ENCODE measurements at places on chromosomes 5 and 9.
A peak's percentile ranks its signal among the peaks of the same experiment; 100 is the strongest.

DNA sequence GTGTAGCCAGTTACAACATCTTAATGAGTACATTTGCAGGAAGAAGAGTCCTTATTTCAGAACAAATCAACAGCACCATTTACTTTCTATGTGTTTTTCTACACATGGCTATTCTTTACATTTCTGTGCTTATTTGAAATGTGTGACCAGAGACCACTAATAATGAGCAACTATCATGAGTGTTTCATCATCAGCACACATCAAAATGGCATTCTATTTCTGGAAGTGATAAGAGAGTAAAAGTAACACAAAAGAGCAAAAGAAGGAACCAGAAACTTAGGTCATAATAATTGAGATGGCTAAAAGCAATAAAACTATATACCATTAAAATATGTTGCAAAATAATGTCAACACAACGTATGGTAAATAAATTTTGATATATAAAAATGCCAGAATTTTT is 159.7 kb downstream of the PBX3 start:
- DNase-seq: no peak

DNA sequence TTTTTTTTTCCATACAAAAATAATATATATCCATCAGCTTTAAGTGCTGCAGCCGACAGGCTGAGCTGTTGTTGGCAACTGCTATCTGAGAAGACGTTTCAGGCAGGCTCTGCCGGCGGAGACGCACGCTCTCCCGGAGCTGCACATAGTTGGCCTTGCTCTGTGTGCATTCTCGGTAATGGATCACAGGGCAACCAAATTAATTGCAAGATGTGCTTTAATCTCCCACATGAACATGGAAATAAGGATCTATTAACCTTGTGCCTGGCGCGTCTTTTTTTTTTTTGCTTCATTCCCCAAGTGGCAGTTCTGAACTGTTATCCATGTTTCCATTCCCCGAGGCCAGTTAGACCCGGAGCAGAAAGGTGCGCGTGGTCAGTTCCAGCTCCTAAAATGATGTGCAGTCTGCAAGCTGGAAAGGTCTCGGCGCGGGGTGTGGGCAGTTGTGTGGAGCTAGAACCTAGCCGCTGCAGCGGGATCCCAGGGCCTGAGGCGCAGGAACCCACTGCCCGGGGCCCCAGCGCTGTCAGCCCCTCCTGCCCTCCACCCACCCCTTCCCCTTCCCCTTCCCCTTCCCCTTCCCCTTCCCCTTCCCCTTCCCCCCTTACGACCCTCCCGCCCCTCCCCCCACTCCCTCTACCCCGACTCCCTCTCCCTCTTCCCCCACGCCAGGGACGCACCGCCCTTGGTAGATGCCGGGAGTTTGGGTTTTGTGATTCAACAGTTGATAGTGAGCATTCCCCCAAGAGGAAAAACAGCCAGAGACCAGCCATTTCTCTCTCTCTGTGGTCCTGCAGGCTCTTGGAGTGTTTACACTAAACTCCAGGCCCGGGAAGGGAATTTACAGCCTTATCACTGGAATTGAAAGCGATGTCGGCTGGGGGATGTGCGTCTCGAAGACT is 137.8 kb downstream of the CEP120 start:
- no peak for DNase-seq

GRCh38 chr5:54249210-54250028 is 61.0 kb downstream of the ARL15 start:
- peak; percentile 33 for DNase-seq

GRCh38 chr5:157331807-157332206 is 65.9 kb downstream of the CYFIP2 start:
- DNase-seq: no peak

DNA sequence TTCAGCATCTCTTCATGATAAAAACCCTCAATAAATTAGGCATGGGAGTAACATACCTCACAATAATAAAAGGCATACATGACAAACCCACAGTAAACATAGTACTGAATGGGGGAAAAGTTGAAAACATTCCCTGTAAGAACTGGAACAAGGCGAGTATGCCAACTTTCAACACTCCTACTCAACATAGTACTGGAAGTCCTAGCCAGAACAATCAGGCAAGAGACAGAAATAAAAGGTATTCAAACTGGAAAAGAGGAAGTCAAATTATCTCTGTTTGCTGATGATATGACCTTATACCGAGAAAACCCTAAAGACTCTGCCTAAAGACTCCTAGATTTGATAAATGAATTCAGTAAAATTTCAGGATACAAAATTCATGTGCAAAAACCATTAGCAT is 167.6 kb downstream of the TMEM38B start:
- DNase-seq: no peak

- no peak for DNase-seq
Measured at GRCh38 chr5:138559937-138560336, 15.3 kb downstream of the HSPA9 start.

GRCh38 chr5:146731909-146732659 is 146.5 kb downstream of the PPP2R2B start:
- DNase-seq: no peak

GRCh38 chr9:116475201-116475600 is 211.9 kb upstream of the TRIM32 start:
- no peak for DNase-seq

GRCh38 chr9:437574-438001 is 222.9 kb downstream of the DOCK8 start:
- no peak for DNase-seq

DNA sequence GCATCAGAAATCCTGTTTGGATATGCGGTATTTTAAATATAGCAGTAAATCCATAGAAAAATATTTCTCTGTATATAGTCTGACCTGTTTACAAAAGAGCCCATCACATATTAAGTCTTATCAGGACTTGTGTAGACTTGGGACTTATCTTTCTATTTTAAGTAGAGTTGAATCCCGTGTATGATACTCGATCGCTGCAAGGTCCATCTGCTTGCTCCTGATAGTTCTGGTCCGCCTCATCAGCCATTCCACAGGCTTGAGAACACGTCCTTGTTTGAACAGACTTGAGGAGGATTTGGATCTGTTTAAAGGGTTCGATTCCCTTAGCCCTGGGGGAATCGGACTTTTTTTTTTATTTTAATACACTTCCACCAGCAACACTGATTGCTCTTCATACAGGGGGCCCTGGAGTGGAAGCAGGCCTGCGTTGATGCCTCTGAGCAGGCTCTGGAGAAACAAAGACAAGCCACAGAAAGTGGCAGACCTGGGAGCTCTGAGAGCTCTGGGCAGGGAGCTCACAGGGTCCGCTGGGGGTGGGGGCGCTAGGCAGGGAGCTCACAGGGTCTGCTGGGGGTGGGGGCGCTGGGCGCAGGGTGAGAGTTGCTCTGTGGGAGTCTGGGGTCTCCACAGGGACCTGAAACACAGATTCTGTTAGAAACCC is 112.2 kb downstream of the MVB12B start:
- DNase-seq: no peak

- DNase-seq: no peak
Measured at GRCh38 chr5:57033103-57033502, 81.2 kb upstream of the MIER3 start.

DNA sequence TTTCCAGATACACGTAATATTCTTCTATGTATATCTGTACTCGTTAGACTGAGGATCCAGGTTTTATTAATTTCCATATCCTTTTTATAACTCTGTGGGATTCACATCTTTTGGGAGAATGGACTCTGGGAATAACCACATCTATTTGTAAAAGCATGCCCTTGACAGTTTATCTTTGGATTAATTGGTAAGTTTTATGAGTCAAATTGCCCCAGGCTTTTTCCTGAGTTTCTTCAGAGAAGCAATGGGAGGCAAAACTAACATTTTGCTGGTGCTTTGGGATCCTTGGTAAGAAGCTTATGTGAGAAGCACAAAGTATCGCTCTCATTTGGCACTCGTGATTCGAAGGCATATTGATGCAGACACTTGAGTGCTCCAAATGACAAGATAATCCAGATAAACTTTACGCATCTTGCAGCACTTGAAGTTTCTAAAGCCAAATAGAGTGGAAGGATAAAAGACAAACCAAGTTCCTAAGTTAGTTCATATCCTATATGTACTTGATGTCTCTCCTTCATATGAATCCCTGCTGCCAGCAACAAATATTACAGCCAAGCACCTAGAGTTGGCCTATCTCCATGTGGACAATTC is 324.7 kb downstream of the TLE4 start:
- DNase-seq: no peak

DNA sequence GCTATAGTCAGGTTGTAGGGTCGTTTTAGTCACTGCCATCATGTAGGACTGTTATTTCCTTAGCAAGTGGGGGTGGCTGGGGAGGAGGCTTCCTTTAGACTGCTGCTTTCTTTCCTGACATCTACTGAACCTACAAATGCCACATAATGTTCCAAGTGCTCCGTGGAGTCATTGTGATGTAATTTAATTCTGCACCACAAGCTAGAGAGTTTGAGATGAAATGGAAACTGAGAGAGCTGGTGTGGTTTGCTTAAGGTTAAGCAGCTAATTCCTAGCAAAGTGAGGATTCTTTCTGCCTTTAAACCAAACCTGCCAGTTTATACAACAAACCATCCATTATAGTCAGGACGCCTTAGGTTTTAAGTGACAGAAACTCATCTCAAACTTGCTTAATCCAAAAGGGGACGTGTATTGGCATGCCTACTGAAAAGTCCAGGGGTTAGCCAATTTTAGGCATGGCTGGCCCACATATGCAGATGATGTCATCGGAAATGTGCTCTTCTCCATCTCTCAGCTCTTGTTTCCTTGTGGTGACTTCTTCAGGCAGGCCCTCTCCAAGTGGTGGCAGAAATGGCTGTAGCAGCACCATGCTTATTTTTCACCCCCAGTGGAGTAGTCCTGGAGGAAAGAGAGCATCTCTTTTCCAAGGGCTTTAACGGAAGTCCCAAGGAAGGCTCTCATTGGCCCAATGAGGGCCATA is 30.5 kb downstream of the ZNF618 start:
- DNase-seq: no peak

DNA sequence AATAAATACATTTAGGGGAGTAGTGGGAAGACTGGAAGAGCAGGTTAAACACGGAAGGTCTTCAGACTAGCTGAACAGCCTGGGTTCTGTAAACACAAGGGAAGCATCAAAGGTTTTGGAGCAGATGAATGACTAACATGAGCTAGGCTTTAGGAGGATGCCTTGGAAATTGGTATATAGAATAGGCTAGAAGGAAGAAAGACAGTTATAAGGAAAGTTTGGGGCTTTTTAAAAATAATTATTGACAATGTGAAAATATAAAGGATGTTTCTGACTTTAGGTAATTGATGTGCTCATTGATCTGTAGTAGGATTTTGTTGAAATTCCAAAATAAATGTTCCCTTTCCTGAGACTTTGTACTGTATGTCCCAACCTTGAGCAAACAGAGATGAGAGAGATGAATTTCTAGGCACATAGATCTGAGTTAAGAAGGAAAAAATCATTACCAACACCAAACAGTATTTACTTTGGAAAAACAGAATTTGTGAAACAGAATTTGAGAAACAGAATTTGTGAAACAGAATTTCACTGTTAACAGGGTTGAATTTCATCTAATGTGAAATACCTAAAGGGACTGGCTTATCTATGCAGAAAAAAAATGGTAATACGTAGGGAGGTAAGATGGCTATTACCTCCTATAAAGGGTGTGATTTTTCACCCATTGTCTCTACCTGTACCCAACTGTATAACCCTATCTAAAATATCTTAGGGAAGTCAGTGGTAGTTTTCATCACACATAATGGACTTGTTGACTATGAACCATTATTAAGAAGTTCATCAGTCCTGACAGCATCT is 28.8 kb downstream of the SKP2 start:
- no peak for DNase-seq

DNA sequence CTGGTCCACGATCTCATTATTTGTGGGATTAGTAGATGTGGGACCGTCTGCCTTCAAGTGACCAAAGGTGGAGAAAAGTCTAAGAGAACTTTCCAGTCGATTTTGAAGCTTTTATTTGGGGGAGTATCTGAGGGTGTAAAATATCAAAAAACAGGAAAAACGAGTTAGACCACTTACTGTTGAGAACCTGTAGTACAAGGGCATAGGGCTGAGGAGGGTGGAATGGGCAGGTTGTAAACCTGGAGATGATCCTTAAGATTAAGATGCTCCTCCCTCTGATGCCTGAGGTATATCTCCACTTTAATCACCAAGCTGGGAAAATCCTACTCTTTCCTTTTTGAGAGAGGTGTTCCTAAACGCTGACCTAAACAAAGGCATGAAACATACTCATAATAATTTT is 32.0 kb upstream of the GTF2H2C start:
- peak; percentile 1 for DNase-seq

GRCh38 chr5:94310833-94311232 is 307.6 kb downstream of the KIAA0825 start:
- DNase-seq: no peak

DNA sequence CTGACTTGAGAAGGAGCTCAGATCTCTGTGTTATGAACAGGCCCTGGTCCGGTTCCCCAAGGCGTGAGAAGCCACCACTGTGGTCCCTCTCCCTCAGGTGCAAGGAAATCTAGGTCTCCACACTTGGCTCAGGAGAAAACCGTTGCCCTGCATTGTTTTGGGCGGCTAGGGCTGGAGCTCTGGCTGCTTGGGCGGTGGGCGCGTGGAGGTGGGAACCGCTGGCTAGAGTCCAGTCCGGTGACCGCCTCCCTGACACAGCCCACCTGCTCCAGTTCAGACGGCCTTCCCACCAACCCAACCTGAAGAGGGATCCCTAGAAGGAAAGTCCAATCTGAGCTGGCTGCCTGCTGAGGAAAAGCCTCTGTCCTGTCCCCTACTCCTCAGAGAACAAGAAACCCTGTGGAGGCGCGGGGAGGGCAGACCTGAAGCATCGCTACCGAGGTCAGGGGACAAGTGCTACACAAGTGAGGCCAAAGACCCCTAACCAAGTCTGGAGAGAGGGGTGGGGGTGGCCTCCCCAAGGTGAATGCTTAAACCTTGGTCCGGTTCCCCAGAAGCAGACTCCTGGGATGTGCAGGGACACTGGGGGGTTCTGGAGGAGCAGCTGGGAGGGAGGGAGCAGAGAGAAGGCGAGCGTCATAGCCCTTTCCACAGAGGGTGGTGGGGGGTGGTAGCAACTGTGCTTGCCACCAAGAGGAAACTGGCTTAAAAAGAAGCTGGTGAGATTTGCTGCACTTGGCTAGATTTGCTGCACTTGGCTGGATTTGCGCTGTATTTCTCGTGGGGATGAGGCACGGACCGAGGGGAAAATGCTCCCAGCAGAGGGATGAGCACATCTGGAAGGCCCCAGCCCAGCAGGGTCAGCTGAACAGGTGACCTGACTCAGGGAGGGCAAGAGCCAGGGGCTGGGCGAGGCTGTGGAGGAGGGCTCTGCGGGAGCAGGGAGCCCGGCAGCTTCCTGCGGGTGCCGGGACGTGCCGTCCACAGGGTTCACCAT is 65.2 kb downstream of the RAPGEF1 start:
- no peak for DNase-seq

Measured in NCI-H345 (cell line).